ENCODE measurements at places on chromosomes 7 and 10.

- peak; percentile 87 for DNase-seq
These were observed at the start of gene LRRN3 for GRCh38 chr7:111090846-111091245. LRRN3 (plus strand) TSS chr7:111091127; CDS start chr7:111122773, 31,646 bp downstream.

DNA sequence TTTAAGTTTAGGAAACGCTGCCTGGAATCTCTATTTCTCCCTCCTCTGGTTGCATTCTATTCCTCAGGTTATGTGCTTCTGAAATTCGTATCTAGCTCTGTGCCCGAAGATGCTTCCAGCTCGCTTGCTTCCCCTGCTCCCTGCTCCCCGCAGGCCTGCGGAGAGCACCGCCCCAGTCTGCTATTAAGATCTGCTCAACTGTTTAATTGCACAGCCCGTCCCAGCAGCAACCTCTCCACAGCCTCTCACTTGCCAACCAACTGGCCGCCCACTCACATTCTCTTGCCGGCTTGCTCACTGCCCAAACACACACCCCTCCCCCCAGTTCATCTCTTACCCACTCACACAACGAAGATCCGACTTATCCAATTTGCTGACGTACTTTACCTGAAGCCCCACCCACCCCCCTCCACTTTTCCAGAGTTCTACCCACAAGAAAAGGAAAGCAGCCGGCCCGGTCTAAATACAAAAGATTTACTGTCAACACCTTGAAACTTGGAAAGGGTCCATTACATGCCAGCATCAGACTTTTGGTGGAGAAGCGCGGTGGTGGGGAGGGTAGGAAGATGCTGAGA, 167.3 kb upstream of the KLF14 start:
- DNase-seq: no peak

DNA sequence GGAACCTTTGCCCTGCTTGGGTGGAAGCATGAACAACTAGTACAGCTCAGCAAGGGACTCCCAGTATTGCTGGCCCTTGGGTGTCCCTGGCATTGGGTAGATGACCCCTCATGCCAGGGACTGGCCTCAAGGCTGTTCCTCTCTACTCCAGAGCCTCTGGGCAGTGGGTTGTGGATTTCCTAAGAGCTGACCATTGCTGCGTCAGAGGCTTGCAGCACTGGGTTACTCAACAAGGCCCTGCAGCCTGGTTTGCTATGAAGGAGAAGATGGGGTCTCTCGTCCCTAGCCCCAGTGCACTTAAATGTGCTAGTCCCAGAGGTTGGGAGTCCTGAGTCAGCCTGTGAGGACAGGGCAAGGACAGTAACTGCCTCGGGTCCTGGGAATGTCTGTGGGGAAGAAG, 2.5 kb downstream of the VSIR start:
- DNase-seq: no peak

DNA sequence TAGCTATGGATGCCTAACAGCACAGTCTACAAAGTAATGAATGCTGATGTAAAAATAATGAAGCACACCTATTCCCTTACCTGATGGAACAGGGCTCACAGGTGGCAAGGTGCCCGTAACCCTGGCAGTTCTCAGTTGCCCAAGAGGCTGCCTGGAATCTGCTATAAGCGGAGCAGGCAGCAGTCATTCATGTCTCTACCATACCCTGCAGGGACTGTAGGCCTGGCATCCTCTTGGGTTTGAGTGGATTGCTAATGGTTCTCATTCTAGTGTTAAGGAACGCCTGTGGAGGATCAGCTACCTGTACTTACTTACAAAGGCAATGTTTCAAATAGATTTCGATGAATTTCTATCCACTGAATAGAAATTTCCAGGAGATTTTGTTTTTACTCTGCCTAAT, 38.4 kb downstream of the BAIAP2L1 start:
- no peak for DNase-seq

DNA sequence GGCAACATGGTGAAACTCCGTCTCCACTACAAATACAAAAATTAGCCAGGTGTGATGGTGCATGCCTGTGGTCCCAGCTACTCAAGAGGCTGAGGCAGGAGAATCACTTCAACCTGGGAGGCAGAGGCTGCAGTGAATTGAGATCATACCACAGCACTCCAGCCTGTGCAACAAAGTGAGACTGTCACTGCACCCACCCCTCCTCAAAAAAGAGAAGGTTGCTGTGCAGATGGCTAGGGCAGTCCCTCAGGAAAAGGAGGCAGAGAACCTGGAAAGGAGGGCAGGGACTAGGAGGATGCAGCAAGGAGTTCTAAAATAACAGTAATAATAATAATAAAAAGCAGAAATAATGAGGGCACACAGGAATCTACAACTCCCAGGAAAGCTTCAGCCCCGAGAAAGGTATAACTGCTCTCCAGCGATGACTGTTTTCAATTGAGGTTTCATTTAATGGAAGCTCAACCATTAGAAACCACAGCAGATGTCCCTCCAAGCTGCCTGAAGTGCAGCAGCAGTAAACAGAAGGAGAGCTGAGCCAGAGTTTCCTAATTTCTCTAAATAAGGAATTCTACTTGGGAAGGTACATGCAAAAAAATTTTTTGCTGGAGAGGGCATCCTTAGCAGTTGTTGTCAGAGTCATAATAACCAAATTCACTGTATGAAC, 326.5 kb downstream of the GATA3 start:
- no peak for DNase-seq

DNA sequence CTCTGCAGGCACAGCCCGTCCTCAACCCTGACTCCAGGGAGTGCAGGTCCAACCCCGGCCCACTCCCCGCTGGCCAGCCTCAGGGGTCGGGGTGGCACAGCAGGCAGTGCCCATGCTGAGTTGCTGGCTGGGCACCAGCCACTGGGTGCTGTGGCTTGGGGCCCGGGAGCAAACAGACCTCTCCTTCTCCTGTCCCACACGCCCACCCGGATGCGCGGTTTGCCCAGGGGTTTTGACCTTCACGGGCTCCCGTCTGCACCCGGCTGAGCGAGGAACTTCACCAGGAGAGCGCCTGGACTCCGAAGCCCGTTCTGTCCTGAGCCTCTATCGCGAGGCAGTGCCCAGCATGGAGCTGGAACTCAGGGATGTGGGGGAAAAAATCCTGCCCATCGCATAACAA, 2.6 kb upstream of the GRIFIN start:
- no peak for DNase-seq

- DNase-seq: peak; percentile 23
These were observed 40.0 kb downstream of the GOLGA7B start for GRCh38 chr10:97889461-97890265.

DNA sequence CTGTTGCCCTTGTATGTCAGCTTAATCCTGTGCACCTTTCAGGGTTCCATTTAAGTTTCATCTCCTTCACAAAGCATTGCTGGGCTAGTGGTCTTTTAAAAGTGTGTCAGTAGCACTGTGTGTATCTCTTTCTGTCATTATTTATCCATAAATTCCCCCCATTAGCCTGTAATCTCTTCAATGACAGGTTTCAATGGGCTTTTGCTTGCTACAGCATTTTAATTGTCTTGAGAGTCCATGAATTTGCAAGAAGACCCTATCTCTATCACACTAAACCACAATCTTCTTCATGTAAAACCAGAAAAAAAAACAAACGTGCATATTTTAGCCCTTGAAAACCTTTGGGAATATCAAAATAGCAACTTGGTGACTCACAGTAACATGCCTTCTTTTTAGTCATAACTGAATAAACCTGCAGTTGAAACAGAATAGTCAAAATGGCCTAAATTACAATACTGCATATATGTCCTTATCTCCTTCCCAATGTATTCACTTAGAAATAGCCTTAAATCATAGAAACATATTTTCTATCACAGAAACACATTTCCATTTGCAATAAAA, 118.6 kb downstream of the PON1 start:
- DNase-seq: no peak

DNA sequence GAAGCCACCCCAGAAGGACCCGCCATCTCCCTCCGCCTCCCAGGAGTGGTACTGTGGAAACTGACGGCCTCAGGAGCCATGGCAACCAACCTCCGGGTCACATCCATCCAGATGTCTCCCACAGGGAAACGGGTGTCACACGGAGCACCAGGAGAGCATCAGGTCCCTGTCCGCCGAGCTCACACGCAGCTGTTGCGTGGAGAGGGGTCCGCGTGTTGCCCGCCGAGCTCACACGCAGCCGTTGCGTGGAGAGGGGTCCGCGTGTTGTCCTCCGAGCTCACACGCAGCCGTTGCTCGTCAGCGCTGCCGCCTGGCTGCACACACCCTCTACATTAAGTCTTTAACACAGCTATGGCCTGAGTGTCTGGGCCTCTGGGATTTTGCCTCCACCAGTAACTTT, 311.1 kb upstream of the SHH start:
- DNase-seq: no peak

DNA sequence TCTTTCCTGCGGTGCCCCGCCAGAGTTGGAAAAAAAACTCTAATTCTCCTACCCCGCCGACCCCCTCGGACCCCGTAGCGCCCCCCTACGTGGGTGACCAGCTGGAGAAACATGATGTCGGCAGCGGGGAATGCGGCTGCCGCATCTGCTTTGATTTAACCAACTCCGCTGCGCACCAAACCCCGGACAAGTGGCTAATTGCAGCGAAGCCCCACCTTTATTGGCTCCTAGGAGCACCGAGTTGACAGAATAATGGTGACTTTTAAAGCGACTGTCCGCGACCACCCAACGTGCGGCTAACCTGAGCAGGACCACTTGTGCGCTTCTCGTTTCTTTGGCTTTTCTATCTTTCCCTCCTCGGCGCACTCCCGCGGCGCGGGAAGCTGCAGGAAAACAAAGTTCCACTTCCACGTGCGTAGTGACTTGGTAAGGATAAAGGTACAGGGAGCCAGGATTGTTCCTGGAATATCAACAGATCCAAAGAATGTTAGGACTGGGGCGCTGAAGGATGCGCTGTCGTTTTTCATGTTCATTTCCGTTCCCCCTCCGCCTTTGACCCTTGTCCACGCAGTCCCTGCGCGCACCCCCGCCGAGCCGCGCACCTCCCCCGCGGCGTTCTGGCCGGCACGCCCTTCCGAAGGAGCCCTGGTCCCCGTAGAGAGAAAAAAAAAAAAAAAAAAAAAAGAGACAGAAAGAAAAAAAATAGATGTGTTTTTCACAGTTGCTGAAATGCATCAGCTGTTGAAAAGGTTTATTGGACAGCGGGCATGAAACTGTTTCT, 1.4 kb downstream of the WNT16 start:
- DNase-seq: peak; percentile 27

DNA sequence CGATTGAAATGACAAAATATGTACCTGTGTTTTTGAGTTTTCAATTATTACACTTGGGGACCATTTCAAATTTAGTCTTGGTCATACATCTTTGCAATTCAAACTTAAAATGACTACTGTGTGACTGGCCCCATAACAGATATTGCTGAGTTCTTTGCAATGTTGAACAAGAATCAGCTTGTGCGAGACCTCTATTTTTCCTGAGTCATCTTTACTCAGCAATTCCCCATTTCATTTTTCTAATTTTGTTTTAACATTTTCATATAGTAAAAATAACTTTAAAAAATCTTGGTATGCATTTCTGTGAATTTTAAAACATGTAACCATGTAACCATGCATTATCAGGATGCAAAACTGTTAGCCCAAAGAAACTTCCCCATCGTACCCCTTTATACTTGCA, 678.1 kb downstream of the ANKRD7 start:
- no peak for DNase-seq

DNA sequence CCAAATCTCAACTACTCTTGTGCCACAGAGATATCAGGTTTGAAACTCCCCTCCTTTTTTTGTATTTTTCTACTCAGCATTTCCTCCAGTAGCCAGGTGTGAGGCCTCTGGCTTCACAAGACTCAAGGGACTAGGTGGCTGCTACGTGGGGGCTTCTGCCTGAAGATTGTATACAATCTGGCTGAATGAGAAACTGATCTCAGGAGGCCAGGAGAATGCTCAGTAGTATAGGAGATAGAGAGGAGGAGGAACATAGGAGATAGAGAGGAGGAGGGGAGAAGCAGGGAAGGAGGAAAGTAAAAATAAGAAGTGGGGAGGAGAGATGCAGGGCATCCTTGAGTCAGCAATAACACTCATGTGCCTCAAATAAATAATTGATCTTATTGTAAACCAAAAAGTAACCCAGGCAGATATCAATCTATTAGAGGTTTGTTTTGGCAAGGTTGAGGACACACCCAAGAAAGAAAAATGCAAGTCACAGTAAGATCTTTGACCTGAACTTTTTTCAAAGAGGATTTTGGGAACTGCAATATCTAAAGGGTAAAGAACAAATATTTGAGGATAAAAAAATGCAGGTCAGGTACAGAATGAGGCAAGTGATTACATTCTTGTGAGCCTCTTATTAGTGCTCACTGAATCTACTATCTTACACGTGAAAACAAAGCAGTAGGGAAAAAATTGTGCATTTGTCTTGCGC, 36.8 kb downstream of the AKR1C8 start:
- DNase-seq: no peak

DNA sequence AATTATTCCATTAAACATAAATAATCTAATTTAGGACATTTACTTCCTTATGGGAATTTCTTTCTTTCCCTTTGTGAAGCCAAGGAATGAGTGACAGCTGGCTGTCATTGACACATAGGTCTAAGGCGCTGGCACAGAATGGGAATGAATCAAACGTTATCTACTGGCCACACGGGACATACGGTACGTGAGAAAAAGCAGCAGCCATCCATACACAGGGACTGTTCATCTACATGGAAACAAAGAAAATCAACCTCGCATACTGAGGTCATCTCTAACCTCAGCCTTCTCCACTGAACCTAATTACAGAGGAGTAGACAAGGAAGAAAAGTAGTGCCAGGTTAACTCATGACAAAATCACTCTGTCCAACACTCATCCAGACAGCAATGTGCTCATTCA, 126.3 kb upstream of the PTN start:
- no peak for DNase-seq

- DNase-seq: no peak
These were observed 58.3 kb upstream of the KIF5B start for GRCh38 chr10:32114508-32114907.

GRCh38 chr10:7561216-7561893, 105.4 kb downstream of the ITIH5 start:
- DNase-seq: no peak

GRCh38 chr7:37208528-37208927, 240.1 kb downstream of the ELMO1 start:
- peak; percentile 54 for DNase-seq

- DNase-seq: no peak
These were observed 260.3 kb upstream of the TCERG1L start for GRCh38 chr10:131571865-131572264.

DNA sequence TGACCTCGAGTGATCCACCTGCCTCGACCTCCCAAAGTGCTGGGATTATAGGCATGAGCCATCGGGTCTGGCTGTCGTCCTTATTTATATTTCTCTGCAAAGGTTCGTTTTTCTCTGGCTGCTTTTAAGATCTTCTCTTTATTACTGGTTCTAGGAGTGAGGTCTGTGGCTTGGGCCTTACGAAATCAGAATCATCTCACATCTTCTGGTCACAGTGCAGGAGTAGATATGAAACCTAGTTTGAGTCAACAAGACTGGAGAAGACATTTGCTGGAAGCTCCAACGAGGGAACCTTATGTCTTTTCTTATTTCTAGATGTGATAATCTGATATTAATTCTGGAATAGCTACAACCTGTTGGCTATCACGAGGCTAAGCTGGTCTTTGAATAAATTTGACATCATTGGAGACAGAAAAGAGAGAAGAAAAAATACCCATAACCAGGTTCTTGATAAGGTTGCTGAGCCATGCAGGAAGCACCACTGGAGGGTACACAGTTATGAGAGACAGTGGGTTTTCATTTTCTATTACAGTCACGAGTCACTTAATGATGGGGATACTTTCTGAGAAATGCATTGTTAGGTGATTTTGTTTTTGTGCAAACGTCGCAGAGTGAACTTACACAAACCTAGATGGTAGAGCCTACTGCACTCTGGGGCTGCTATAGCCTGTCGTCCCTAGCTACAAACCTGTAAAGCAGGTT, 25.6 kb upstream of the IL15RA start:
- no peak for DNase-seq
